ENCODE measurements at places on chromosomes 5 and 9.

GRCh38 chr5:168691891-168692290, 112.7 kb upstream of the PANK3 start:
- no peak for DNase-seq

DNA sequence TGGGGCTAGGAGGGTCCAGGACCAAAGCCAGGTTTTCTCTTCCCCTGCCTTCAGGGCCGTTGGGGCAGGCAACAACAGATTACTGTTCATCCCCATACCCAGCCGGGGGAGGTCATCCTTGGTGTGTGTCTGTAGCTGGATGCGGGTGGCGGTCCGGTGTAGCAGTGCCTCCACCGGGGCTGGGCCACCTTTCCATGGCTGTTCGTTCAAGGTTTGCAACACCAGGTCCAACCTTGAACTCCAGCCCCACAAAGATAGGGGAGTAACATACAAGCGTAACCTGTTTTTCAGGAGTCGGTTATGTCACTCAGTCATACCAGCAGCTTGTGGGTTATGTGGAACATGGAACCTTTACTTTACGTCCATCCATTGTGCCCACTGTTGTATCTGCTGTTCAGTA, 58.5 kb upstream of the FAM120A start:
- DNase-seq, result no peak

- no peak for DNase-seq
Observed at GRCh38 chr9:35713578-35713977, 18.4 kb downstream of the TLN1 start.

DNA sequence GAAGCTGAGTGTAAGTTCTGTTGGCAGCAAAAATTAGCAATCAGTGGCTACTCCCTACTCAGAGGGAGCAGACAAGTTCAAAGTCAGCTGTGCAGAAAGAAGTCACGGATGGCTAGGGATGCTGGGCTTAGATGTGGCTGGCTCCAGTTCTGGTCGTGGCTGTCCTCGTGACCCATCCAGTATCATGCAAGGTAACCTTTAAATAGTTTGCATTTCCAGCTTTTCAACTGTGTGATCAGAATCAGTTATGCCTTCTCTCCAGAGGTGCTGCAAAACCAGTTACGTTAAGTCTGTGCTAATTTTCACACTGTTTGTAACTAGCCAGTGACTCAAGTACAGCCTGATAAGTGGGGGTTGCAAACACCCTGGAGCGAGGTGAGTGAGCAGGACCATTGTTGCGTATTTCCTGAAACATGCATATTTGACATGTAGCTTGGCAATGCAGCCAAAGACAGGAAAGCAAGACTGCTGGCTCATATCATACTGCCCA, 302.4 kb downstream of the ATPSCKMT start:
- no peak for DNase-seq

DNA sequence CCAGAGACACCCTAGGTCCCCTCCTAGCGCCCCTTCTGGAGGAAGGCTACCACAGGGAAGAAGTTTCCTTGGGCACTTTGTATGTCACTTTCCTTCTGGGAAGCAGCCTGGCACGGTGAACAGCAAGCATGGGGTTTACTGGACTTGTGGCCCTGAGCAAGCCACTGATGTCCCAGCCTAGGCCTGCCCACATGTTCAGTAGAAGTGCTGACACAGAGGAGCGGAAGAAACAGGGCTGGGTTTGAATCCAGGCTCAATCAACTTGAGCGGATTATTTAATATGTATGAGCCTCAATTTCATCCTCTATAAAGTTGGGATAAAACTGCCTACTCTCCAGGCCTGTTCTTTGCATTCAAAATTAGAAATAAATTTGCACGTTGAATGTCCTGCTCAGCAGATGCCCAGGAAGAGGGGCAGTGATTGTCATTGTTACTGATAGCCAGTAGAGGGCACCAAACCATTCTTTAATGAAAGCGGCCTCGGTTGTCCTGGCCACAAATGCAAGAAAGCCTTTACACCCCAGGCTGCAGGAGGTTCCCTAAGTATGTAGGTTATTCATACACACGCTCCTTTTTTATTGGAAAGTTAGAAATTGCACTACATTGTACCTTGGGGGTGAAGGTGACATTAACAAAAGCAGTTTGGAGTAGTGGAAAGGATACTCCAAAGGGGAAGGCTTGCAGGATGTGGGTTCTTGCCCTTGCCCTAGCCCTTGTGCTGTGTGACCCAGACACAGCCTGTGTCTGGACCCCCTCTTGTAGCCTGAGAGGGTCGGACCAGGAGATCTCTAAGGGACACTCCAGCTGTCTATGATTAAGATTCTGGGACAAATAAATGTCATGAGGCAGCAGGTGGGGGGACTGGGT, 13.4 kb upstream of the XPA start:
- DNase-seq, result peak; percentile 49

DNA sequence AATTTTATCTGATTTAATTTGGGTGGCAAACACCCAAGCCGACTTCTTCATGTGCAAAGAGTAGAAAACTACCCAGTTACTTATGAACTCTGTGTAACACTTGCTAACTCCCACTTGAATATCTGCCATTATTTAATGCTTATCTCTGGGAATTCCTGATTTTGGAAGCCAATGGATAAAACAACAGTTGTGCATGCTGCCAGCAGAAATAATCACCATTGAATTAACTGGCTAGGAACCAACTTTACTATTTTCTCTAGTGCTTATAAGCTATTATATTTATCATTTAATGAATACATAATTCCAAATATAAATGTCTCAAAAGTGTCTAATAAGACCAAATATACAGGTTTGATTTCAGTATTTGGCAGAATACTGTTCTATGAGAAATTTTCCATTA, 85.7 kb downstream of the IZUMO3 start:
- DNase-seq, result no peak

DNA sequence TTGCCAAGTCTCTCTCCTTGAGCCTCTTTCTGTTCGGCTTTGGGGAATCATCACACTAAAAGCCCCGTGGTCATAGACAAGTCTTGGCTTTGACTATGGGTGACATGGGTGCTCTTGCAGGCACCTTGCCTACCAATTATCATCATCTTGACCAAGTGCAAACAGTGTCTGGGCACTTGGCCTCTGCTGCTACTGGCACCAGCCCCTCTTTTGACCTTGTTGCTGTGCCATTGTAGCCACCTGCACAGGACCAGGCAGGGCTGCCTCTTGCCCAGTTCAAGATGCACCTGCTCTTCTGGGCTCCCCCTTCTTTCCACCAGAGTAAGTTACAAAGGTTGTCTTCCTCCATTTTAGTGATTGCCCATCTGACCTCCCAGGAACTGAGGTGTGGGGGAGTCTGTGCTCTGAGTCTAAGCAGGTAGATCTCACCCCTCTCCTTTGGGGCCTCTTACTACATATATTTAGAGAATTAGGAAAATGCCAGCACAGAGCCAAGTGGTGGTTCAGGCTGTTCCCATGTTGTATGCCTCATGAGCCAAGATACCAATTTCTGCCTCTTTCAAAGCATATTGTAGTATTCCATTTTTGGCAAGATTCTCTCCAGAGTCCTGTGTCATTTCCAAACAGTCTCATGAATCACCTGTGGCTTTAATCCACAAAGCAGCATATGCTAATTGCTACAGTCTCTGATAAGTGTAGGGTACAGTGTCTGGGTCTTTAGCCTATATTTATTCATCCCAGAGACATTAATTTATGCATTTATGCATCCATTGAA, 142.9 kb upstream of the DAP start:
- DNase-seq, result no peak

DNA sequence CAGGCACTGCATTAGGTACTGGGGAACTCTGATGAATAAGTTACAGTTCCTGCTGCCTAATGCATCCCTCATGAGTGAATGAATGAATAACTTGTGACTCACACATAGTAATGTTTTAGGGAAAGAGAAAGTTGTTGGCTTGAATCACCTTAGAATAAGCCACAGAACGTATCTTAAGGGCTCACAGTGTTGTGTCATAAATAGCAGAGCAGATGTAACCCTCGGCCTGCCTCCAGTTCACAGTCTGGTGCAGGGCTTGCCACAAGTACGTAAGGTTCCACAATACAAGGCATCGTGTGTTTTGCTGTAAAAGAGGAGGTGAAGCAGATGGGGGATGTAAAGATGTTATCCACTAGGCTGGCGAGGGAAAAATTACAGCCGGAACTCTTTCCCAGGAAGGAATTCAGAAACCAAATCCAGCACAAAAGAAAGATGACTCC, 218.7 kb downstream of the TRPM3 start:
- peak; percentile 93 for DNase-seq

DNA sequence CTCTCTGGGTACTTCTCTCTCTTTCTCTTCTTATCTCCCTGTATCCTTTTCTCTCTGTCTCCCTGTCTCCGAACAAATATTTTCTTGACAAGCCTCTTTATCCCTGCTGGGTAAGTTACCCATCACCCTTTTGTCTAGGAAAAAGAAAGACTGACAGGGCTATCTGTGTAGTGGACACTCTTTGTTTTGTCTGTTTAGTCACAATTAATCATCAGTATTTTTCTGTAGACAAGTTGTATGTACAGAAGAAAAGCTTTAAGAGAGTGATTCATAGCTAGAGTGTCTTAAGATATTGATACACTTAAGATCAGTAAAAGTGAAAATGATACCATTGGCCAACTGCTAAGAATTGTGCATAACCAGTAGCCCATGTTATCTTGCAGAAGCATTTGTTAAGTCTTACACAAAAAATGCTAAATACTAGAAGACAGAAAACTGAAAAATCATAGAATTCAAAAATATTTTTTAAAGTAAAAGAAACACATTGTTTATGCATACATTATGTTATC, 1043.8 kb upstream of the EDIL3 start:
- DNase-seq, result no peak

DNA sequence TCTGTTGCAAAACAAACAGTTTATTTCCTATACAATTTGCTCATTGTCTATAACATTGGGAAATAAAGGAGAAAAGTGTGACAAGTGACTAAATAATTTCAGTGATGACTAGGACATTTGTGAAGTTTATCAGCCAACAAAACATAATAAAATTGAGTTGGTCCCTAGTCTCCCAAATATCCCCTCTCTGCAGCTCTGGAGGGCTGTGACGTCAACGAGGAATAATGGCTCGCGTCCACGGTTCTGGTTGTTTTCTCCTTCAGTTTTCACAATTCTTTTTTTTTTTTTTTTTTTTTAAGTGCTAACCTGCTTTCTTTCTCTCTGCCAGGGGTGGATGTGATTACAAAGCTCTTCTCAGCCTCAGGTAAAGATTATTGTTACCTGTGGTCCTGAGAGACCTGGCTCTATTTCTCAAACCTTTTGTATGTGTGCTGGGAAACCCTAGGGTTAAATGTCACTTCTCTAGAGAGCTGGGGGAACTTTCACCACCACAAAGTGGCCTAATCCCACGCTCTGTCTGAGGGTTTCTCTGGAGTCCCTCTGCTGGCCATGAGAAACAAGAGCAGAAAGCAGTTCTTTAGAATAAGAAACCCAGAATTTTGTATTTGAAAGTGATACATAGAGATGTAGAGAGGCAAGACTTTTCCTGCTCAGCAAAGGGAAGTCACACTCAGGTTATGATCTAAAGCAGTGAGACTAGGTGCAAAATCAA, 36.2 kb upstream of the ANKRD55 start:
- DNase-seq, result peak; percentile 42

DNA sequence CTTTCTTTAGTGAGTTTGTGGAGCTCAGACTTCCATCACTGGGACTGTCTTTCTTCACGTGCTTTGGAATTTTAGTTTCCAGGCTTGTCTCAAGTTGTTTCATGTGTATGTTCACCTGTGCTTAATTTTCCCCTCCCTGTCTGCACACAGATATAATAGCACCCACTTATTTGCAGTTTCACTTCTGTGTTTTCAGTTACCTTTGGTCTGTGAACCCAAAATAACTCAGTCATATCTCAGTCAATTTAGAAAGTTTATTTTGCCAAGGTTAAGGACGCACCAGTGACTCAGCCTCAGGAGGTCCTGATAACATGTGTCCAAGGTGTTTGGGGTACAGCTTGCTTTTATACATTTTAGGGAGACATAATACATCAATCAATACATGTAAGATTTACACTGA, 330.4 kb downstream of the ICE1 start:
- DNase-seq, result no peak

GRCh38 chr5:40623480-40624420, 56.0 kb upstream of the PTGER4 start:
- DNase-seq, result no peak

DNA sequence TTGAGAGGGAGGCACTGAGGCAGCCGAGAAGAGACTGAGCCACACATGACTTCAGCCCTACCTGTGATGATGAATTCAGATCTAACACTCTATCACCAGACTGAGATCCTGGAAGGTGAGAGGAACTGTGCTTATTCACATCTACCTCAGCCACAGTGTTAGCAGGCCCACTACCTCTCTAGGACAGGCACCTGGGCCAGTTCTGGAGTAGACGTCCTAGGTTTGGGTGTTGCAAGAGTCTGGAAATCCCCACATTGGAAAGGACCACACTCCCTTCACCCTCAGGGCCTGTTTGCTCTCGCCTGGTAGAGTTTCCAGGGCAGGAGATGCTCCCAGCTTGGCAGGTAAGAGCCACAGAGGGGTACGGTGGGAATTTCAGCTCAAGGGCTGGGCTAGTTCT, 113.8 kb upstream of the CCL21 start:
- DNase-seq, result no peak

- no peak for DNase-seq
Observed at GRCh38 chr9:130182381-130182909, 10.2 kb downstream of the NCS1 start.

DNA sequence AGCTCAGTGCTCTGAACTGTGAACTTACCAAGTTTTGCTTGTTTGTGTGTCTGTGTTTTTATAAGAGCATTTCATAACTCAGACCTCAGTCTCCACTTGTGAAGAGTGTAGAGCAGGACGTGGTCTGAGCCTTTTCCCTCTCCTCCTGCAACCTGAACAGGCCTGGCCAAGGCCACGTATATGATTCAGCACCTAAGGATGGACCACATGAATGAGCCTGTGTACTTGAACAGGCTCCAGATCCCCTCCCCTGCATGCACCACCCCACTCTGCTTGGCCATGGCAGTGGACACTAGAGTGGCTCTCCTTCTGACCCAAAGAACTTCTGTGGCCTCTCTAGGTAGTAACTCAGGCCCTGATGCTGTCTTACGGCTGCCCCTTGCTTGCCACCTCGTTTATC, 125.9 kb upstream of the FSTL4 start:
- no peak for DNase-seq

GRCh38 chr5:174571662-174572397, 152.6 kb upstream of the MSX2 start:
- DNase-seq, result peak; percentile 79

- DNase-seq, result no peak
Observed at GRCh38 chr9:76798527-76798926, 34.3 kb downstream of the PCA3 start.

- DNase-seq, result no peak
Observed at GRCh38 chr9:117435630-117436261, 20.9 kb upstream of the ASTN2 start.

Data from fibroblast of the conjunctiva (primary cell).